ENCODE measurements at places on chromosomes 11 and 22. TPM values are rescaled to one million over a fixed set of nuclear protein-coding genes. Genes with fewer than 3 reads are reported as not detected.
A peak's percentile ranks its signal among the peaks of the same experiment; 100 is the strongest.

- H3K4me3 ChIP-seq, result no peak overlapping the region
- DNase-seq, result no peak
- H3K27ac ChIP-seq, result no peak overlapping the region
- H3K36me3 ChIP-seq, result no peaks in the 10 kb centered on the region
Observed at GRCh38 chr11:108897071-108897481, 232.2 kb downstream of the DDX10 start.

Gene DDI1
- total RNA-seq, result not detected

Gene LRP4
- 25.0 TPM for total RNA-seq

- peak overlapping the region; percentile 90 for H3K4me3 ChIP-seq
- peaks cover 19% of the 10 kb centered on the region for H3K27me3 ChIP-seq
- no peaks in the 10 kb centered on the region for H3K36me3 ChIP-seq
- H3K27ac ChIP-seq, result peak overlapping the region; percentile 82
- peak; percentile 78 for DNase-seq
- H3K4me1 ChIP-seq, result peaks cover 30% of the 10 kb centered on the region
Observed at GRCh38 chr11:113477321-113477720, 2.1 kb upstream of the DRD2 start.

Gene TSSK2
- total RNA-seq, result not detected

GRCh38 chr11:47448566-47449427, at the start of gene RAPSN:
Gene RAPSN, minus strand, starts transcription at chr11:47449136. Its CDS starts 172 bp downstream, at chr11:47448964.
- H3K36me3 ChIP-seq, result peaks cover 4% of the 10 kb centered on the region
- DNase-seq, result no peak
- peaks cover 4% of the 10 kb centered on the region for H3K27me3 ChIP-seq

Measured in glutamatergic neuron (in vitro differentiated cells).